ENCODE measurements at places on chromosomes 2 and 18. TPM values are rescaled to one million over a fixed set of nuclear protein-coding genes. Genes with fewer than 3 reads are reported as not detected.

Gene RBKS
- total RNA-seq, result 1.7 TPM

Gene SKA1
- 29.2 TPM for total RNA-seq

Gene VIL1
- 0.07 TPM for total RNA-seq

Gene CKAP2L
- total RNA-seq, result 24.8 TPM

DNA sequence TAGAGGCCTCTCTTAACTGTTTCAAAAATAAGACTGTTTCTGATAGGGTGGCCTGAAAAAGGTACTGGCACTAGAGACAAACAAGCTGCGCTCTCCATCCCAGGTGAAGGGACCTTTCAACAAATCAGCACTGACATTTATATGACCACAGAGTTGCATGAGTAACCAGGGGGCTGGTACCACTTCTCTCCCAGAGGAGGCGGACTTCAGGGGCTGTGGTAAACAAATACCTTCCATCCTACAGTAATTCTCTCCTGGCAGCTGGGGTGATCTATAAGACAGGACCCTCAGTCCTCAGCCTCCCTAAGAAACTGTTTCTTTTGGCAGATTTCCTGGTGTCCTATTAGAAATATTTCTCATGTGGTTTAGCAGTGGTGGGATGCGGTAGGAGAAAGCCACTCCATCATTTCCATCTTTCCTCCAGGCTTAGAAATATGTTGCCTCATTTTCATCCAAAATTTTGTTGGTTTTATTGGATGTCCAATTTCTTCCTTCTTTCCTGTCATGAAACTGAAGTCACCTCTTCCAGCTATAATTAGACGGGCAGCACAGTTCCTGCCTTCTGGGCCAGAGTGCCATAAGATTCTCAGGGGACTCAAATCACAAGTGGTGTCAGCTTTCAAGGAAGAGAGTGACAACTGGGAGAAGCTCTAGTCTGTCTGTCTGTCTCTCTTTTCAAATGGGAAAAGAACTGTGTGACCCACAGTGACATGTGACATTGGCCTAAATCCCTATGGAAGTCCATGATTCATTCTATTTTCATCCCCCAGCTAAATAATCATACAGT lies 96.4 kb downstream of the CYRIA start:
- DNase-seq, result no peak

GRCh38 chr18:49875155-49875554 lies 61.8 kb upstream of the ACAA2 start:
- no peak for DNase-seq

DNA sequence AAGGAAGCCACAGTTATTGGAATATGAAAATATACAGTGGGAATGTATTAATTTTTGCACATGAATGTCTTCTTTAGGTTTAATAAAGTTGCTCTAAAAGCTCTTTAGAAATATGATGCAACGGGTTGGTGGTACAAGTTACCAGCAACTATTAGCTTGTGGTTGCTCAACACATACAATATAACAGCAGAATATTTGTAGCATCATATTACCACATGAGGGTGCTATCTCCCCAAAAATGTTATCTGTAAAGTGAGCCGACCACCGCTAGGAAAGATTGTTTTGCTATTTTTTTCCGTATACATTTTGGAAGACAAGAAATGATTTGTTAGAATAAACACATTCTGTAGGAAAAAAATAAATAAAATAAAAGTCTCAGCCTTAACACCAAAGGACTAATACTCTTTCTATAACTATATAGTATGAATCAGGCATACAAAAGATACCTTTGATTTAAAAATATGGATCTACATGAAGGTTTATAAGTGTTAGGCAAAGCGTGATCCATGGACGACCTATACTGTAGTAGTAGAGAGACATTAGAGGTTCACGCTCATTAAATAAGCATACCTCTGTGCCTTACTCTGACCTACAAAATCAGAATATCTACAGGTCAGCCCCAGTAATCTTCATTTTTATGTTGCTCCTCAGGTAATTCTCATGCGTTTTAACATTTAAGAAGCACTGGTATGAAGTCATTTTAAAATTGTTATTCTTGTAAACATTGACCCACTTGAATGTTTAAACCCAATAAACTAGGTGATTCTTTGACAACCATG lies 1110.6 kb upstream of the ACVR2A start:
- DNase-seq, result peak; percentile 25

DNA sequence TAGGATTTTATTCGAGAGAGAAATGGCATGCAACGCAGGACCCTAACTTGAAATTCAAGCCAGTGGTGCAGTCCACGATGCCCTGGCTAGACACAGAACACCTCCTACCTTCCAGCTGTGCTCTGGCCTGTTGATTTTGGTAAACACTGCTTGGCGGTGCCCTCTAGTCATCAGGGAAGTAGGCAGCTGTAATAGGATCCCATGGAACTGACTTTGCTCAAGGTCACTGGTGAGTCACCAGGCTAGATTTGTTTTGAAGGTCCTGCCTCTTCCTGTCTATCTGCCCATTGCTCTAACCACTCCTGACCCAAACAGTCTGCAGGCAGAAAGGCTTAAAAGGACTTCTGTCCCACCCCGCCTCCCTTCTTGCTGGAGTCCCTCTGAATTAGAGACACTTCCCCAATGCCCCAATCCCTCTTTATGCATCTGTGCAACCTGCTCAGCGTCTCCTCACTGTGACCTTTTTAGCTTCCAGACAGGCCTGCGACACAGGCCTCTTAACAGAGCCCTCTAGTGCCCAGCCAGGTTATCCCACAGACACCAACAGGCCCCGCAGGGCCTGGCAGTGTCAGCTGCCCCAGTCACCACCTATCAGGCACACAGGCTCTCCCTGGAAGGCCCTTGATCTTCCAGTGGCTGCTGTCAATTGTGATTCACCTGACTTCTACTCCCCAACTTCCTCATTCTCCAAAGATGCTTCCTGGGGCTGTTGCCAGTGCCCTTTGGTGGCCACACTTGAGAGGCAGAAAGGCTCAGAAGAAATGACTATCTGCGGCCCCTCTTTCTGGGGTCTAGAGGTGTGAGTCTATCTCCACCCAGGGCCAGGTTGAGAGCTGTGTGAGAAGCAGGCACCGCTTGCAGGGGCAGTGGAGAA lies 5.2 kb downstream of the TMEM127 start:
- peak; percentile 87 for DNase-seq

DNA sequence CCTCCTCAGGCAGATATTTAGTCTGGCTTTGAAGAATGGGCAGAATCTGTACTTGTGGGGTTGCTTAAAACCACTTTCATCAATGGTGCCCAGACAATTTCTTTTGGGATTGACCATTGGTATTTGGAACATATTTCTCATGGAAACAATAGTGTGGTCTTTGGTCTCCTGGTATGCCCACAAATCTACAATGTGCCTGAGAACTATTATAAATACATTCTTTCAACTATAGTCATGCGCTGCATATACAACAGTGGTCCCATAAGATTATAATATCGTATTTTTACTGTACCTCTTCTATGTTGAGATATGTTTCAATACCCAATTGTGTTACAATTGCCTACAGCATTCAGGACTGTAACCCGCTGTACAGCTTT lies 34.8 kb upstream of the PPP4R1 start:
- no peak for DNase-seq

DNA sequence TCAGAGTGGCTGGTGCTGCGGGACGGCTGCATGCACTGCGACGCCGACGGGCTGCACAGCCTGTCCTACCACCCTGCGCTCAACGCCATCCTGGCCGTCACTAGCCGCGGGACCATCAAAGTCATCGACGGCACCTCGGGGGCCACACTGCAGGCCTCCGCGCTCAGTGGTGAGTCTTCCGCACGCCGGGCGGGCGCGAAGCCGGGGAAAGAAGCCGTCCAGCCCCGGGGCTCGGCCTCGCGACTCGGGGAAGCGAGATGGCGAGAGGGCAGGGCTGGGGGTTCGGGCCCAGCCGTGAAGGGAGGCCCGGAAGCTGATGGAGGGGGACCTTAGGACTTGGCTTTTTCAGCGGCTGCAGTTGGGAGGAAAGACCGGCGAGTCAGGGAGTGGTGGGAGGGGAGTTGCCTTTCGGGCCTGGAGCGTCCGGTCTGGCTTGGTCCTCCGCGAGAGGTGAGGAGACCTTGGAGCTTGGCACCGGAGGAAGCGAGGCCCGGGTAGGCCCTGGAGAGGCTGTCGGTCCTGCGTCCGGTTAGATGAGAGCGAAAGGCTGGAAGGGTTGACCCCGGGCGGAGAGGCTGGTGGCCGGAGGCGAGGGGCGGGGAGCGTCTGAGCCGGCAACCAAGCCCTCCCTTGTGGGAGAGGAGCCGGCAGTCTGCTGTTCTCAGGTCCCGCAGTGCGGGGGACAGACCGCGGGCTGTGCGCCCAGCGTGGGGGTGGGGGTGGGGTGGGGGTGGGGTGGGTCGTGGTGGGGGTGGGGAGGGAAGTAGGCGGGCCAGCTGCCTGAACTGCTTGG lies 691 bp downstream of the BIRC6 start:
- DNase-seq, result peak; percentile 81

GRCh38 chr2:33130544-33130943 lies 183.8 kb downstream of the LTBP1 start:
- no peak for DNase-seq

GRCh38 chr2:102686479-102687439 lies 67.4 kb downstream of the SLC9A2 start:
- no peak for DNase-seq

DNA sequence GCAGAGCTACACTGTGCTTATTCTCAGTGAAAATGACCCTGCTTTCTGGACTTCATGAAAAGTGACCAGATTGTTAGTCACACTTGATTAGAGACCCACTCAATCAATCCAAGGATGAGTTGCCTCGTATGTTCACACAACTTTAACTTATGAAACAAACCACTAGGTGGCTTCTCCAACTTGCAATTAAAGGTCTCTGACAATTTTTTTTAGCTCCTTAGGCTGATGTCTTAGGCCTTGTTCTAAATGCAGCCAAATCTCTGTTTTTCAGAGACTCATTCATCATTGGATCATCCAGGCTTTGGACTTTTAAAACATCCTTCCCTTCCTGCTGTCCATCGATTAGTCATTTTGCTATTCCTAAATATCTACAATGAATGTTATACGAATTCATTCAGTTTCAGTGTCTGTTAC lies 63.4 kb downstream of the MREG start:
- peak; percentile 41 for DNase-seq

DNA sequence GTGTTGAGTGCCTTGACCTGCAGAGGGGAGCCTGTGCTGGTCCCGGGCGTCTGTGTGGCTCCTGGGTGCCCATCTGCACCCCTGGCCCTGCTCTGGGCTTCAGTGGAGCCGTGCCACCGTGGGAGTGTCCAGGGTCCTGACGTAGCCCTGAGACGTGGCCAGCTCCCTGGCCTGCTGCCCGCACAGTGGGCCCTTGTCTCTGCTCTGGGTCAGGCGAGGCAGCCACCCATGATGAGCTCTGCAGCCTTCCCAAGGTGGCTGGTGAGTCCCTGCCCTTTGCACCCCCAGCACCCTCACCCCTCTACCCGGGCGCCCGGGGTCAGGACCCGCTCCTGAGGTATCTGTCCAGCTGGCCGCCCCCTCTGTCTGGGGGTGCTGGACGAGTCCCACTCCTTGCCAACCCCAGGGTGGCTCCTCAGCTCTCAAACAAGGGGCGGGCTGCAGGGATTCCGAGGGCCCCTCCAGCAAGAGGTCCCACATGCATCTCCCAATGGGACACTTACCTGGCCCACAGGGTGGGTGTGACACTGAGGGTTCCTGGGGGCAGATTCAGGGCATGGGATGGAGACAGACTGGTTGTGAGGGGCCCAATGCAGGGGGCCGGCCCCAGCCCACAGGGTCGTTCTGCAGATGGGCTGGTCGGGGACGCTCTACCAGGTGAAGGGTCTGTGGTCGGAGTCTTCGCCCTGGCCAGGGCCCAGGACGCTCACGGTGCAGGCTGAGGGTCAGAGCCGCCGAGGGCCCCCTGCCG lies 2.4 kb downstream of the NEU4 start:
- peak; percentile 65 for DNase-seq

DNA sequence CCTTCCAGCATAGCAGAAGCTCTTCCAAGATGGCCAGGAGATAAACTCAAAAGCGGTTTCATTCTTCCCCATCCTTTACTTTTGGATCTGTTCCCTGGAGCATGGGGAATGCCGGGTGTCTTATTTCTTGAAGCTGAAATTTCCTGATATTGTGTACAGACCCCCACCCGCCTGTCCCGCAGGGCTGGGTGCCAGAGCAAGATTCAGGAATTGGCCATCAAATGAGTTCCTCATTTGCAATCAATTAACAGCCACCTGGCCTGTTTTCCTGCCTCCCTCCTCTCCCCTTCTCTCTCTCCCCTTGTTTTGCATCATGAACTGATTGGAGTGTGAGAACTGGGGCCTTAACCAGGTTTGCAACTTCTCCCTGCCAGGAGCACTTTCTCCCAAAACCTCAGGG lies 202.1 kb downstream of the SH3RF3 start:
- DNase-seq, result no peak

GRCh38 chr18:12630136-12630535 lies 27.8 kb downstream of the SPIRE1 start:
- no peak for DNase-seq

DNA sequence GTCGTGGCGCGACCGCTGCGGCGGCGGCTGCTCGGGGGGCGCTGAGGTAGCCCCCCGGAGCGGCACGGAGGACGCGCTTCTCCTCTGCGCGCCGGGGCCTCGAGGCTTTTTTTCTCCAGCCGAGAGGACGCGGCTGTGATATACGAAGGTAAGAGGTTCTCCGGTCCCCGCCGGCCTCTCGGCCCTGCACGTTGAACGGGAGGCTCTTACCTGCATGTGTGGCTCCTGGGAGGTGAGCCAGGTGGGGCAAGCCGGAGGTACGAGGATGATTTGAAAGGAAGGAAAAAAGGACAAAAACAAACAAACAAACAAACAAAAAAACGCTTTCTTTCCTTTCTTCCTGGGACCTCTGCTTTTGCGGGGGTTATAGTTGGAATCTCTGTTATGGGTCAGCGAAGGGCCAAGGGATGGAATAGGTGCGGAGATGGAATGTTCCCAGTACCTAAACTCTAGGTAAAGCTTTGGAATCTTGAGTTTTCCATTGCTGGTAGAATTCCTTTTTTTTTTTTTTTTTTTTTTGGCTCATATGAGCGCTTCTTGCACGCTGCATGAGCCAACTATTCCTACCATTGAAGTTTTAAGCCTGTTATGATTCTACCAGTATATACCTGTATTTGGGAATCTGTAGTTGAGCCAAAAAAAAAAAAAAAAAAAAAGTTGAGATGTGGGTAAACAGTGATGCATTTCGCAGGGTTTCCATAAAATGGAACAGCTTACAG lies 674 bp downstream of the PTPN4 start:
- DNase-seq, result no peak
